ENCODE measurements at places on chromosomes 1 and 21.

GRCh38 chr1:211606914-211607753 lies 28.2 kb upstream of the SLC30A1 start:
- H3K36me3 ChIP-seq: no peaks in the 10 kb centered on the region
- no peaks in the 10 kb centered on the region for H3K27me3 ChIP-seq
- peak; percentile 52 for DNase-seq
- H3K4me1 ChIP-seq: peaks cover 63% of the 10 kb centered on the region
- H3K4me3 ChIP-seq: no peak overlapping the region

DNA sequence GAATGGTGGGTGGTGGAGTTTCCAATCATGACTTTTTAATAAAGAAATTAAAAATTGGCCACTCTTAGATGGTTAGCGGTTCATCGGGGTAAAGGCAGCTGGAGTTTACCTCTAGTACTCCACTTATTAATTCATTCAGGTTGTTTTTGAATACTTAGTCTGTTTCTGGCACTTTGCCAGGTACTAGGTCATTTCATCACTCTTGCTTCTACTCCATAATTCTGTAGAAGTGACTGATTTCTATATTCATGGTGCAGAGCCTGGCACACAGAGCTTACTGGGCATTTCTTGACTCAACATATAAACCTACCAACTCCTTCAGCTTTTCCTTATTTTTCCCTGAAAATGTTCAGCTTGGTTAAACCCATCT lies 31.5 kb downstream of the FOXD2 start:
- H3K27ac ChIP-seq: no peak overlapping the region
- DNase-seq: no peak
- no peaks in the 10 kb centered on the region for H3K4me1 ChIP-seq
- peaks cover 5% of the 10 kb centered on the region for H3K27me3 ChIP-seq

DNA sequence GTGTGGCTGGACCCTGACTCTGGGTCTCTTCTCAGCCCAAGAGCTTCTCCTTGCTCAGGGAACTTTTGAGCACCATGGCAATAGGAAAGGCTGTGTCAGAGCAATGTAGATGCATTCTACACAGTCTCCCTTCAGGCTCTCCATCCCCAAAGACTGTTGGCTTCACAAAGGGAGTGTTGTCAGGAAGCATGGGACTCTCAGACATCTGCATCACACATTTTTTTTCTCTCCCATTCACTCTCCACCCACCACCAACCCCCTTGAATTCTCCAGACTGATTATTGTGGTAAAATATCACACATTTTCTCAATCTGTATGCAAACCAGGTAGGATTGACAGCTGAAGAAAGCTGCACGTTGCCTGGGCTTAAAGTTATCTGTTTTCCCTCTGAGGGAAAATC lies 105.4 kb upstream of the WARS2 start:
- no peaks in the 10 kb centered on the region for H3K4me1 ChIP-seq
- no peaks in the 10 kb centered on the region for H3K27me3 ChIP-seq
- DNase-seq: no peak
- no peaks in the 10 kb centered on the region for H3K36me3 ChIP-seq
- H3K27ac ChIP-seq: no peak overlapping the region
- H3K4me3 ChIP-seq: no peak overlapping the region

GRCh38 chr1:226026833-226027232 lies 27.7 kb upstream of the SDE2 start:
- H3K4me3 ChIP-seq: no peak overlapping the region
- H3K4me1 ChIP-seq: no peaks in the 10 kb centered on the region
- no peaks in the 10 kb centered on the region for H3K27me3 ChIP-seq
- no peak overlapping the region for H3K27ac ChIP-seq
- DNase-seq: no peak

DNA sequence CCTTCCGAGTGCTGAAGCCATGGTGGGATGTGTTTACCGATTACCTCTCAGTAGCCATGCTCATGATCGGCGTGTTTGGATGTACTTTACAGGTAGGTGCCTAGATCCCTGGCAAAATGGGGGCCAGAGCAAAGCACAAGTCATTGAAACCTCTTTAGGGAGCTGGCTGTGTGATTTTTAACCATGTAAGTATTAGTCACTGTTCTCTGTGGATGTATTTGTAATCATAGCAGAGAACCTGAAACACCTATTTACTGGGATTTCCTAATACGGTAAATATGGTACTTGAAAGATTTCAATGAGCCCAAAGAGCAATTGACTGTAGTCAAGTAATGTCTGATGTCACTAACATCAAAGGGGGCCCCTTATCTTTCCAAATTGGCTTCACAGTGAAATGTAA lies 53.6 kb downstream of the LRRC8C start:
- no peak overlapping the region for H3K27ac ChIP-seq
- H3K4me3 ChIP-seq: no peak overlapping the region
- no peaks in the 10 kb centered on the region for H3K4me1 ChIP-seq
- H3K27me3 ChIP-seq: no peaks in the 10 kb centered on the region
- no peak for DNase-seq
- no peaks in the 10 kb centered on the region for H3K36me3 ChIP-seq

DNA sequence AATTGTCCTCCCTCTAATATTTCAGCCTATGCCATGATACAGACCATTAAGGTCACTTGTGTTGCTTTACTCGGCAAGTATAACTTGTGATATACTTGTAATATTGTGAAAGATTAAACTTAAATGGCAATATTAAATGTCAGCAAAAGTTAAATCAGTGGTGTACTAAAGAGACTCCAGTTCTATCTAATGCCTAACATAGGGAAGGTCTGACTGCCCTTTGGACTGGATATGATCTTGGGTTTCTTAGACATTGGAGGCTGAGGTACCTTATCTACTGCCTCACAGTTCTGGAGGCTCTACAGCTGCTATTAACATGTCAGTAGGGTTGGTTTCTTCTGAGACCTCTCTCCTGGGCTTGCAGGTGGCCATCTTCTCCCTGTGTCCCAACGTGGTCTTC lies 89.9 kb downstream of the MT1HL1 start:
- no peaks in the 10 kb centered on the region for H3K27me3 ChIP-seq
- no peaks in the 10 kb centered on the region for H3K36me3 ChIP-seq
- H3K4me1 ChIP-seq: no peaks in the 10 kb centered on the region
- no peak for DNase-seq
- no peak overlapping the region for H3K27ac ChIP-seq
- H3K4me3 ChIP-seq: no peak overlapping the region

GRCh38 chr1:191101960-191102359 lies 624.3 kb upstream of the BRINP3 start:
- DNase-seq: no peak
- H3K4me3 ChIP-seq: no peak overlapping the region
- no peak overlapping the region for H3K27ac ChIP-seq
- H3K4me1 ChIP-seq: no peaks in the 10 kb centered on the region
- H3K36me3 ChIP-seq: no peaks in the 10 kb centered on the region
- no peaks in the 10 kb centered on the region for H3K27me3 ChIP-seq

DNA sequence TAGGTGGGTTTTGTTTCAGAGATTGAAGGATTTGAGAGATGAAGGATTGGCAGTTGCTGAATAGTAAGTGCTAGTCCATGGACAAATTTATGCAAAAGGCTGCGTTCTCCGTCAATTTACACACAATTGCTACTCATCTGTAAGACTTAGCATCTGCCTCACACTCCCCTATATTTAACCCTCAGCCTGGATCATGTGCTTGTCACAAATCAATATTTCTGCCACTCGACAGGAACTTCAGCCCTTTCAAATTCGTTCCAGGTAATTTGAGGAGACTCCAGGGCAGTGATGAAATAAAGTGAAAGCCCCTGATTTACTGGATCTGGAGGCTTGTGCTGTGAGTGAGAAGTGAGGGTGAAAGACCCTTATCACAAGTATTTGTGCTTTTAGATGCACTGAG lies 105.6 kb upstream of the UBE2U start:
- H3K27me3 ChIP-seq: no peaks in the 10 kb centered on the region
- H3K36me3 ChIP-seq: no peaks in the 10 kb centered on the region
- H3K4me1 ChIP-seq: no peaks in the 10 kb centered on the region
- no peak for DNase-seq
- no peak overlapping the region for H3K4me3 ChIP-seq
- no peak overlapping the region for H3K27ac ChIP-seq

- no peak overlapping the region for H3K27ac ChIP-seq
- H3K4me3 ChIP-seq: no peak overlapping the region
- no peaks in the 10 kb centered on the region for H3K4me1 ChIP-seq
- H3K27me3 ChIP-seq: no peaks in the 10 kb centered on the region
- H3K36me3 ChIP-seq: no peaks in the 10 kb centered on the region
These were observed 1338.5 kb downstream of the AMY1C start for GRCh38 chr1:105088166-105088565.

GRCh38 chr1:9654834-9655723 lies 3.5 kb downstream of the PIK3CD start:
- peaks cover 27% of the 10 kb centered on the region for H3K27me3 ChIP-seq
- no peak overlapping the region for H3K27ac ChIP-seq
- H3K4me3 ChIP-seq: no peak overlapping the region
- H3K4me1 ChIP-seq: peaks cover 8% of the 10 kb centered on the region

GRCh38 chr21:16625491-16625890 lies 887.4 kb upstream of the CXADR start:
- no peak for DNase-seq
- H3K4me3 ChIP-seq: no peak overlapping the region
- H3K4me1 ChIP-seq: no peaks in the 10 kb centered on the region
- H3K36me3 ChIP-seq: no peaks in the 10 kb centered on the region
- H3K27ac ChIP-seq: no peak overlapping the region

DNA sequence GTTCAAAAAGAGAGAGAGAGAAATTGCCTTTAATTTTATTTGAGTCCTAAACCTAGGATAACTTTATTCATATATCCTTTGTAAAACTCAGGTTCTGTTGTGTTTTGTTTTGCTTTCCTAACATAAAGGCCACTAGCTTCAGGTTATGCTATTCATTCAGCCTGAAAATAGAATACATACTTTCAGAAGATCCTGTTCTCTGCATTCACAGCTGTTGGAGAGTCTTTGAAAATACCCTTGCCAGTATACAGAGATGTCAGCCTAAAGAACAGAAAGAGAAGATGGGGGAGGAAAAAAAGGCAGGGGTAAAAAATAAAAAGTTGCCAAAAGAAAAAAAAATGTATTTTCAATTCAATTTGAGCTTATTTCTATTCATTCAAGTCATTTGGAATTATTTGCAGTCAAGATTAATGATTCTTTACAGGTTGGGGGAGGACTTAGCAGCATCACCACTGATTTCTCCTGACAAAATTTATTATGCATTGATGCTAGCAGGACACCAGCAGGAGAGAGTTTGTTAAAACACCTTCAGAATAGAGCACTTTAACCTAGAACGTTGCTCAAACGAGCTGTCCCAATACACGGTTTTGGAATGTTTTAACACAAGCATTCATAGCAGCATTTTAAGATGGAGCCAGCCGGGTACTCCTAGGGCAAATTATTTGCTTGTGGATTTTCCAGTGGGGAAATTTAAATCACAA lies 318.5 kb downstream of the NTNG1 start:
- no peaks in the 10 kb centered on the region for H3K4me1 ChIP-seq
- H3K27me3 ChIP-seq: no peaks in the 10 kb centered on the region
- H3K27ac ChIP-seq: no peak overlapping the region

DNA sequence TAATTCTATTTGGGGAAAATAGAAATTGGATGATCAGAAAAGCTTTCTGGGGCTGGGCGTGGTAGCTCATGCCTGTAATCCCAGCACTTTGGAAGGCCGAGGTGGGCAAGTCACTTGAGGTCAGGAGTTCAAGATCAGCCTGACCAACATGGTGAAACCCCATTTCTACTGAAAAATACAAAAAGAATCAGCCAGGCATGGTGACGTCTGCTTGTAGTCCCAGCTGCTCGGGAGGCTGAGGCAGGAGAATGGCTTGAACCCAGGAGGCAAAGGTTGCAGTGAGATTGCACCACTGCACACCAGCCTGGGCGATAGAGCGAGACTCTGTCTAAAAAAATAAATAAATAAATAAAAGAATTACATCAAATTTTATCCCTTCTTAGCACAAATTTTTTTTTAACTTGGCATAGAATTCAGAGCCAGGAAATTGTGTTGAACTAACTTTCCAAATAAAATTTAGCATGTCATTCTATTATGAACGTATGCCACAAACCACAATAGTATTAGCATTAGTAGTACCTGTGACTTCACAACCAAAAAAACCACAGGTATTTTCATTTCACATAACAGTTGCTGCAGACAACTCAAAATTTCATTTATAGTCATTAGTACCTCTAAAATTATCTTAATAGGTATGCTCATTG lies 4.5 kb upstream of the ANKRD13C start:
- no peak for DNase-seq
- no peaks in the 10 kb centered on the region for H3K27me3 ChIP-seq
- H3K36me3 ChIP-seq: no peaks in the 10 kb centered on the region
- peaks cover 7% of the 10 kb centered on the region for H3K4me1 ChIP-seq

DNA sequence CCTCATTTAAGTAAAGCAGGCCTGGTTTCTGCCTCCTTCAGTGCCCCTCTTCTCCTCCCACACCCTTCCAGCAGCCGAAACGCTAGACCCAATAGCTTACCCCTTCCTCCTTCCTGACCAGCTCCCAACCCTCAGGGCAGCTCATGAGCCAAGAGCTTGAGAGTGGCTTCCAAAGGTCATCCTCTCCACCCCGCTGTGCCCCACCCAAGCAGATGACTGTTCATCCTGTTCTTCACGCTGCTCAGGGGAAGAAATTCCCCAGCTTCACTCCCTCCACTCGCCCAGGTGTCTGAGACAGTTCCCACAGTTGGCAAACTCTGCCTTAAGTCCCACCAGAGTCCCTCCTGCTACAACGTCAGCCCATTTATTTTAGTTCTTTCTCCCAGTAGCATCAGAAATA lies 23.4 kb downstream of the ARHGEF19 start:
- H3K36me3 ChIP-seq: no peaks in the 10 kb centered on the region
- peaks cover 4% of the 10 kb centered on the region for H3K4me1 ChIP-seq
- no peaks in the 10 kb centered on the region for H3K27me3 ChIP-seq
- H3K4me3 ChIP-seq: no peak overlapping the region
- DNase-seq: no peak

DNA sequence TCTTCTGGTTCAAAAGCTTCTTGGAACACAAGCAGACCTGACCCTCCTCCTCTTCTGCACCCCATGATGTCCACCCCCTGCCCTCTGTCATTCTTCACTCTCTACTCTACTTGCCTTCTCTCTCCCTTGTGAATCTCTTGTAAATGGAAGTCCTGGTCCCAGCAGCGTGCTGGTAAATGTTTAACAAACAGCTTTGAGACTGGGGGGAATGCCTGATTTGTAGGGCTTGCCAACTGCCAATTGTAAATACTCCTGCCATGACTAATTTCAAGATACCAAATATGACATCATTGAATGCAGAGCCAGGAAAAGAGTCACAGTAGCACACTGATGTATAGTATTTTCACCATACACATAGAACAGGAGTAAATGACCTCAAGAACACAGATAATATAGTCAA lies 40.9 kb upstream of the LRRN2 start:
- H3K27me3 ChIP-seq: no peaks in the 10 kb centered on the region
- DNase-seq: no peak
- no peaks in the 10 kb centered on the region for H3K36me3 ChIP-seq
- H3K4me3 ChIP-seq: no peak overlapping the region
- no peak overlapping the region for H3K27ac ChIP-seq
